GM23338 (cell line): ENCODE measurements at places on chromosomes 11 and 22. TPM values are rescaled to one million over a fixed set of nuclear protein-coding genes. Genes with fewer than 3 reads are reported as not detected.

KRTAP5-1 gene
- total RNA-seq: not detected in 2 replicates

CNTF gene
- total RNA-seq: 1.8 and 1.9 TPM in 2 replicates

DDX25 gene
- total RNA-seq: 20.7 and 23.6 TPM in 2 replicates

TMEM258 gene
- 71.3 and 73.3 TPM in 2 replicates for total RNA-seq

RIMBP3B gene
- total RNA-seq: 0.04 and 0.10 TPM in 2 replicates

INS gene
- not detected in 2 replicates for total RNA-seq

PARVG gene
- total RNA-seq: 0.14 TPM in 1 of 2 replicates, not detected in the other

APOL4 gene
- total RNA-seq: not detected in 2 replicates

GUCY1A2 gene
- 0.93 and 1.4 TPM in 2 replicates for total RNA-seq

P2RY6 gene
- not detected in 2 replicates for total RNA-seq

TRIOBP gene
- total RNA-seq: 41.2 and 48.4 TPM in 2 replicates

PITPNB gene
- total RNA-seq: 56.0 and 56.7 TPM in 2 replicates

PATE4 gene
- not detected in 2 replicates for total RNA-seq

CHRNA10 gene
- total RNA-seq: 0.58 and 1.5 TPM in 2 replicates

USP35 gene
- 10.0 and 10.7 TPM in 2 replicates for total RNA-seq

KIRREL3 gene
- 0.08 and 1.5 TPM in 2 replicates for total RNA-seq

RFPL2 gene
- 1.3 TPM in 1 of 2 replicates, not detected in the other for total RNA-seq

CSTPP1 gene
- 18.5 and 42.6 TPM in 2 replicates for total RNA-seq

F2 gene
- 0.21 TPM in 1 of 2 replicates, not detected in the other for total RNA-seq

MFNG gene
- 1.9 and 3.8 TPM in 2 replicates for total RNA-seq

MEI1 gene
- total RNA-seq: 0.27 and 0.28 TPM in 2 replicates

TMEM25 gene
- total RNA-seq: 17.7 and 25.4 TPM in 2 replicates

LMO1 gene
- not detected in 2 replicates for total RNA-seq

ASPHD2 gene
- total RNA-seq: 9.3 and 10.0 TPM in 2 replicates
